ENCODE measurements at places on chromosomes 16 and 17.

DNA sequence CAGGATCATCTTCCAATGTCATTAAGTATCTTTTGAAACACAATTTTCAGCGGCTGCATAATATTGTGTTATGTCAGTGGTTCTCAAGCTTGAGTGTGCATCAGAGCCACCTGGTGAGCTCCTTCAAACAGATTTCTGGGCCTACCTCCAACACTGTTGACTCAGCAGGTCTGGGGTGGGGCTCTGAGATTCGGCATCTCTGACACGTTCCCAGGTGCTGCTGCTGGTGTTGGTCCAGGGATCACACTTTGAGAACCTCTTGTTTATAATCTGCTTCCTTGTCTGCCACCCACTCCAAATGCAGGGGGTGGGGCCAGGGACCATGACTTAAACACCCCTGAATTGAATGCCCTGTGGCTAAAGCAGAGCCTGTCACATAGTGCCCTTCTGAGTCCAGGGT is 73.8 kb upstream of the HNF1B start:
- DNase-seq = no peak

- no peak for DNase-seq
These were observed 27.8 kb upstream of the SLFN13 start for GRCh38 chr17:35476283-35476820.

GRCh38 chr17:74245145-74245831 is 28.7 kb upstream of the DNAI2 start:
- peak; percentile 51 for DNase-seq

DNA sequence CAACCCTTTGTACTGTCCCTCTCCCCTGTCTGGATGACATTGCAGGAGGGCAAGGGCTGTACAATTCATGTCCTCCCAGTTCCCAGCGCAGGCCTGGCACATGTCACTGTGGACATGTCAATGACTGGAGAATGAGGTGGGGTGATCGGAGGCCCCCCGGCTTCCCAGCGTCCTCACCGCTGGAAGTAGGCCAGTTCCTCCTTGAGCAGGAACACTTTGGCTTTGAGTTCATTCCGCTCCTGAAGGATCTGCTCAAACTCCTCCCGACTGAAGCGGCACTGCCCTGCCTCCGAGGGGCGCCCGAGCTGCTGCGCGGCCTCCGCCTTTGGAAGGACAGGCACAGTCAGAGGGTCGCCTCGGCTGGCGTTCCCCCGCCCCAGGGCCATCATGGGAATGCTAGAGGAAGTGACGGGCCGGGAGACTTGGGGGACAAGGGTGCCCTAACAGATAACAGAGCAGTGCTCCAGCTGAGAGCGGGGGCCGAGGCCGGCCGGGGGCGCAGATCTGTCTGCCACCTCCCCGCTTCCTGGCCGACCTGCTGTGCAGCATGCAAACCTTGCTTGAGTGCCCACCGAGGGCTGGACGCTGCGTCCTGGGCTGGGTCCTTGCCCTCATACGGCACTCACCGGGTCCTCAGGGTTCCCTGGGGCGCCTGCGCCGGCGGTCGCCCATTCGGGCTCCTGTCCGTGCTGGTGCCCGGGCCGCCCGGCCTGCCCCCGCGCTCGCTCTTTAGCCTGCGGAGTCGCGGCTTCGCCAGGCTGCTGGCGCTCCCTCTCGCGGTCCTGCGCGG is 1.3 kb downstream of the RILP start:
- DNase-seq = no peak

DNA sequence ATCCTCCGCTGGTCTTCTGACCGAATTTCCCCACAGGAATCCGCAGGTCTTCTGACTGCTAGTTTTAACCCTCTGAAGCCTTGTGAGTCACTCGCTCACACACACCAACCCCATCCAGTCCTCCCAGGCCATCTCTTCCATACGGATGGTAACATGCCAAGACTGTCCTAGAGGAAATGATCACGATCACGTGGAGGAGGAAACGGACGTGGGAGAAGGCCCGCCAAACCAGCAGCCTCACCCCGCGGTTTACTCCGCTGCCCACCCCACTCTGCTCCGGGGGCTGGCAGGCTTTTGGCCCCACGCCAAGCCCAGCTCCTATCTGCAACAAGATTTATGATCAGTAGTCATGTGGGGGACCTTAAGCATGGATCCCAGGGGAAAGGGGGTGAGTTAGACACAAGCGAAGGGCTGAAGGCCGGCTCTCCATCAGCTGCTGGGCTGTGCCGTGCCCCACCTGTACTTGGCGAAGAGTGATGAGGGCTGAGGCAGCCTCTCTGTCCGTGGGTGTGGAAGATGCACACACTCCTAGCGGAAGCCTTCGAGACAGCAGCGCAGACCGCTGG is 1.5 kb upstream of the FAAP100 start:
- DNase-seq = no peak

DNA sequence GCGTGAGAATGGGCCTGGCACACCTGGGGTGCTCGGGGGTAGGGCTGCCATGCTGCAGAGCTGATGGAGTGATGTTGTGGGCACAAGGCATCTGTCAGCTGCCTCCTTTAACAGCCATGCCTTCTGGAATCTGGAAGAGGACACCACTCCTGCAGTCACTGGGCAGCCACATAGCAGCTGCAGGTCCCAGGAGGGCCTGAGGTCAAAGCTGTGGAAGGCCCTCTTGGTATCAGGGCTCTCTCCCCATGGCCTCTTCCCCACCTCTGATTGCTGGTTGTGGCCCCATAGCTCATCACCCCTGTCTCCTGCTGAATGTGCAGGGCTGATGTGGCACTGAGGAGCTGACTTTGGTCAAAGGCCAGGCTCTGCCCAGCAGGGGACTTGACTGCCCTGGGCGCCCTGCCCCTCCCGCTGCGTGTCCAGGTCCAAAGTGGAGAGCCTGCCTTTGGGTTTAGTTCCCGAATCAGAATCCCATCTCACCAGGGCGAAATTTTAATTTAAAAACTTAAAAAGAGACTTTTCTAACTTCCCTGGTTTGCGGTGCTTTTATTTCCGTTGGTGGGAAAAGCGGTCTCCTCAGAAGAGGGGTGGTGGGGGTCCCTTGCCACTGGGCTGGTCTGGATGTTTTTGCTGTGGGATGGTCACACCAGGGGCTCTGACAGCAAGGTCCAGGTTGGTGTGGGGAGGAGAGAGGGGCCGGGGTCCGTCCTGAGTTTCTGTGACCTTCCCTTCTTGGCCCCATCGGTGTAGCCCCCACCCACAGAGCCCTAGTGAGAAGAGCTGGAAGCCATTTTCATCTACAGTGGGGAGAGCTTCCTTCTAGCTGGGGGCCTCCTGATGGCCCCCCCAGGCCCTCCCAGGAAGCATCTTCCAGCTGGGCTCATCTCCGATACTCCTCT is 5.9 kb downstream of the UBALD2 start:
- DNase-seq = no peak

DNA sequence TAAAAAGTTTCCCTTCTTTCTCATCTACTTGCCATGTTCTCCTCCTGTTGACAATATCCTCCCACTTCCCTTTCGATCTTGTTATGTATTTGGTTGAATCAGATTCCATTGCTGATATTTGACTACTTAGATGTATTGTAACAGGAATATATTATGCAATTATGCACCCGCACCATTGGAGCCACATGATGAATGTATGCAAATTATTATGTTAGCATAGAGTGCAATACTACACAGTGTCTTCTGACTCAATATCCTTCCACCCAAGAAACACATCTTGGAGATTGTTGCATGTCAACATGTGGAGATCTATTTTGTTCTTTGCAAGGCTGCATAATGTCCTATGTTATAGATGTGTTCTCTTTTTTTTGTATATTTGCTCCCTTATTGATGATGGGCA is 219.2 kb upstream of the RBFOX1 start:
- DNase-seq = no peak

- DNase-seq = peak; percentile 19
These were observed 684 bp downstream of the YPEL2 start for GRCh38 chr17:59331929-59332748.

DNA sequence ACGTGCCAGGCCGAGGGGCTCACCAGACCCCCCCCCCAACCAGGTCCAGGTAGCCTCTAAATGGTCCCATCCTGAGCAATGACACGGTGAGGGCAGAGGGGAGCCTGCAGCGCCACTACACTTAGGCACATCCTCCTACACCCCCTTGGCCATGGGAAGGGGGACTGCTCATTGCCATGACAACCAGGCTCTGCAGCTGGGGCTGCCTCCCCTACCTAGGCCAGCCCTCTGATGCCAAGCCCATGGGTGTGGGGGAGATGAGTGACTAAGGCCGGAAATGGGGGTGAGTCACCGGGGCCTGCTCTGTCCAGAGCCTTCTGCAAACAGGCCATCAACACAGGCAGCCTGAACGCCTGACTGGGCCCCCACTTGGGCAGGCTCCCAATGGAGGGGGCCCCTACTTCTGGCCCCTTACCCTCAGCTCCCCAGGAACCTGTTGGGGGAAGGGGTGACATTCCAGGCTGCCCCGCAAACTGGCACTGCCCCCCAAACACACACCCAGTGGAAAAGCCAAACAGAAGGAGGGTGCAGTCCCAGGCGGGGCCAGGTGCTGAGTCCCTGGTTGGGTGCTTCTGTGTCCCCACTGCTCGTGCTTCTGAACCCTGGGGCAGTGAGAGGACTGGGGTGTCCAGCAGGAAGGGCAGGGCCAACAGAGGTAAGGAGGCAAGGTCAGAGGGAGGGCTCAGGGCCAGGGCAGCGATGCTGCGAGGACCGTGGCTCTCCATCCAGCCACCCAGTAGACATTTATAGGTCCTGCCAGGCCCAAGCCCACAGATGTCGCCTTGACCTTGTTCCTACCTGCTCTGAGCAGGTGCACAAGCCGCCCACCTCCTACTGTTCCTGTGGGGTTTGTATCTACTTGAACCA is 8.2 kb downstream of the PLCD3 start:
- DNase-seq = no peak

GRCh38 chr17:41970901-41971331 is 4.3 kb downstream of the CNP start:
- DNase-seq = no peak

DNA sequence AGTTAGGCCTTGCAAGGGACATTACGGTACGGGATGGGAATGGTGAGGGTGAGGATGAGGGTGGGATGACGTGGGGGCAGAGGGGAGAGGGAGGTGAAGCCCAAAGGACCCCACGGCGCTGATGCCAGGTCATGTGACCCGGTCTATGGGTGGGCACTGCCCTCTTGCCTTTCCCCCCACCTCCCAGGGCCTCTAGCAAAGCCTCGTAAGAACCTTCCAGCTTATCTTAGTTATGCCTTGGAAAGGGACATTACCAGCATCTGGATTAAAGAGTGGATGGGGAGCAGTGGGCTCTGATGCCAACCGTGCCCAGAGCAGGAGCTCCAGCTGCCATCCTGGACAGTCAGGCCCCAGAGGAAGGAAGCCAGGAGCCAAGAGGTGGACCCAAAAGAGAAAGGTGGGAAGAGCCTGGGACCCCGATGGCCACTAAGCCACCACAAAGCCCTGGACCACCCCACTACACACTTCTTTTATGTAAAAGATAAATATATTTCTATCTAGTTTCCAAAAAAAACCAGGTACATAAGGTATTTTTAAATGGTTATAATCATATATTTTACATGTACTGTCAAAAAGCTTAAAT is 40.9 kb downstream of the TK2 start:
- DNase-seq = no peak

GRCh38 chr17:72872396-72872795 is 220.1 kb downstream of the SLC39A11 start:
- no peak for DNase-seq

DNA sequence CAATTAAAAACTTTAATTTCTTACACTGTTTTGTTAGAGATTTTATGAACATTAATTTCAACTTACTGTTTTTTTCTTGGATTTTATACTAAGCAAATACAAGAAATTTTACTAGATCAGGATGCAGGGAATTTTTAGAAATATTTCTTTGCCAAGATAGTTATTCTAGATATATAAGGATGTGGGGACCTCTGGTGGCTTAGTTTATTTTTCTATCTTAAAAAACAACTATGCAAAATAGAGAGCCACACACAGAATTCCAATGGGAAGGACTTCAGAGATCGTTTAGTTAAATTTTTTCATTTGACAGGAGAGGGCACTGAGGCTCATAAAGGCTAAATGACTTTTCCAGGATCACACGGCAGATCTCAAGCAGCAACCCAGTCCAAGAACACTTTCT is 23.0 kb upstream of the CAPNS2 start:
- no peak for DNase-seq

DNA sequence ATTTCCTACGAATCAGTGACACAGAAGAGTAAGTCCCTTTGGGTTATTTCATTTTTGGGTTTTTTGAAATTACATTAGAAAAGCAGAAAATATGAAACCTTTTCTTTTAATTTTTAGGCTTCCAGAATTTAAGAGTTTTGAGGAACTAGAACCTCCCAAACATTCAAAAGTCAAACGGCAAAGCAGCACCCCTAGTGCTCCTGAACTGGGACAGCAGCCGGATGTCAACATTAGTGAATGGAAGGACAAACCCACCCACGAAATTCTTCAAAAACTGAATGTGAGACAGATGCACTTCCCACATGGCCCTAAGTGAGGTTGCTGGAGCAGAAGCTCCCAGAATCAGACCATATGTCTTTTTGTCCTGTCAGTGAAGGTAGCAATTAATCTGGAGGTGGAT is 199.4 kb downstream of the PHKB start:
- DNase-seq = no peak

DNA sequence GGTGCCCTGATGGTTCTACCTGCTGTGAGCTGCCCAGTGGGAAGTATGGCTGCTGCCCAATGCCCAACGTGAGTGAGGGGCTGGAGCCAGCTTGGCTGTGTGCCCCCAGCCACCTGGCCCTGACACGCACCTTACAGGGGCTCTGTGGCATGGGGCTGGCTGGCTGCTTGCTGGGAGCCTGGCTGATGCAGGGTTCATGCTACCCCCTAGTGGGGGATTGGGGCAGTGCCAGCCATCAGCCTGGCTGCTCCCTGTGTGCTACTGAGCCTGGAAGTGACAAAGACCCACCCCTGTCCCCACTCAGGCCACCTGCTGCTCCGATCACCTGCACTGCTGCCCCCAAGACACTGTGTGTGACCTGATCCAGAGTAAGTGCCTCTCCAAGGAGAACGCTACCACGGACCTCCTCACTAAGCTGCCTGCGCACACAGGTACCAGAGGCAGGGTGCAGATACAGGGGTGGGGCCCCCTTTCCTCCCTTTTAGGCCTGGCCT is 5.7 kb downstream of the GRN start:
- DNase-seq = peak; percentile 64

GRCh38 chr16:48318630-48319029 is 66.6 kb downstream of the SIAH1 start:
- no peak for DNase-seq

DNA sequence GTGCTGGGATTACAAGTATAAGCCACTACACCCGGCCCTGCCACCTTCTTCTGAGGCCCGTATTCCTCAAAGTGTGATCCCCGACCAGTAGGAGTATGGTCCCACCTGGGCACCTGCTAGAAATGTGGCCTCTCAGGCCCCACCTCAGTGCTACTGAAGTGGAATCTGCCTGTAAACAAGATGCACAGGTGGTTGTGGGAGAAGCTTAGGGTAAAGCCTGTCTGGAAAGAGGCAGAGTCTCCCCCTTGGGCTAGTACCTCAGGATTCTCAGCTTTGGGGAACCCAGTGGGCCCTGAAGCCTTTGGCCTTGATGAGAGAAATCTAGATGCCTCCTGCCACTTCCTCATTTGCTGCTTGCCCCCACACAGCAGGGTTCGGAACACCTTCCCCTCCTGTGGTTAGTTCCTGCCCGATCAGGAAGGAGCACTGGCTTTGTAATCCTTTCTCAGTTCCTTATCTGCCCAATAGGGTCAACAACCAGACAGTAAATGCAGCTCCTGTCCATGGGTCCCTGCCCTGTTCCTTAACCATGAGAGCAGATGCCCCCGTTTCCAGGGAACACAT is 25.2 kb downstream of the TK2 start:
- peak; percentile 15 for DNase-seq

Data from hypothalamus (tissue), 51 donors.